ENCODE measurements at places on chromosomes 2 and 18.

GRCh38 chr2:98572676-98573075, 35.6 kb downstream of the COA5 start:
- no peak for DNase-seq

GRCh38 chr2:66885775-66886383, 451.0 kb downstream of the MEIS1 start:
- no peak for DNase-seq

- no peak for DNase-seq
Observed at GRCh38 chr2:117523267-117523666, 291.2 kb upstream of the DDX18 start.

DNA sequence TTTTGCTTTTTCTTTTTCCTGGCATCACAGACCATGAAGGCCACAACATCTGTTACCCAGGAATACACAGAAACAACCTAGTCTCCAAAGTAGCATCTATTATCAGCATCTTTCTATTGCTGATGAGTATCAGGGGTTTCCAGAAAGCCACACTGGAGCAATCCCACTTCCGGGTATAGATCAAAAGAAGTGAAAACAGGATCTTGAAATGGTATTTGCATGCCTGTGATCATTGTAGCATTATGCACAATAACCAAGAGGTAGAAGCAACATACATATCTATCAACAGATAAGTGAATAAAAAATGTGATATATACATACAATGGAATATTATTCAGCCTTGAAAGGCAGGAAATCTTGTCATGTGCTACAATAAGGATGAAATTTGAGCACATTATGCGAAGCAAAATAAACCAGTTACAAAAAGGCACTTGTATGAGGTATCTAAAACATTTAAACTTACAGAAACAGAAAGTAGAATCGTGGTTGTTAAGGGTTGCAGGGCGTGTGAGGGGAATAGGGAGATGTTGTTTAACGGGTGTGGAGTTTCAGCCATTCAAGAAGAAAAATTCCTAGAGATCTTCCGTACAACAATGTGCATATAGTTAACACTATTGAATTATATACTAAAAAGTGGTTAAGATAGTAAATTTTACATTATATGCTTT, 115.1 kb downstream of the KCNE4 start:
- no peak for DNase-seq

GRCh38 chr18:74040459-74041332, 106.9 kb downstream of the FBXO15 start:
- peak; percentile 36 for DNase-seq

DNA sequence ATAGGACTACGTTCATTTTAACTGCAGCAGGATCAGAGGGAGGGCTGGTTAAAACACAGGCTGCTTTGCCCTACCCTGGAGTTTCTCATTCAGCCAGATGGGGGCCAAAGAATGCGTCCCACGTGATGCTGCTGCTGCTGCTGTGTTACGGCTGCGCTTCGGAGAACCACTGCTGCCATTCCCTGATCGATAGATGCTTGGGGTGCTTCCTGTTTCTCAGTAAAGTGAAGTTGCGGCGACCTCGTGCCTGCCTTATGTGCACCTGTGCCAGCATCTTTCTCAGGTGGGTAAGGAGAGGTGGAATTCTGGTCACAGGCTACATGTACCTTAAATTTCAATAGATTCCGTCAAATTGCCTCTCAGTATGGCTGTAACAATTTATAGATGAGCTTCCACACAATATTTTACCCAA, 24.7 kb upstream of the TOGARAM2 start:
- DNase-seq = peak; percentile 80

- no peak for DNase-seq
Observed at GRCh38 chr2:6845903-6846302, 19.8 kb downstream of the CMPK2 start.

- DNase-seq = no peak
Observed at GRCh38 chr2:23500836-23501235, 115.9 kb downstream of the KLHL29 start.

- DNase-seq = no peak
Observed at GRCh38 chr2:216474925-216475670, 23.5 kb upstream of the RPL37A start.

GRCh38 chr18:77110400-77110799, 22.2 kb downstream of the MBP start:
- no peak for DNase-seq

All from AG20443 (cell line).